CD4-positive, alpha-beta T cell treated with Interleukin-4 for 4 hours (primary cell): ENCODE measurements at places on chromosomes 3 and 15.

GRCh38 chr3:179286331-179286730 is 35.4 kb upstream of the KCNMB3 start:
- no peak for DNase-seq

- DNase-seq: no peak
Measured at GRCh38 chr15:84889991-84890669, 5.7 kb downstream of the SLC28A1 start.

- no peak for DNase-seq
Measured at GRCh38 chr3:19248143-19248542, 99.8 kb downstream of the KCNH8 start.

DNA sequence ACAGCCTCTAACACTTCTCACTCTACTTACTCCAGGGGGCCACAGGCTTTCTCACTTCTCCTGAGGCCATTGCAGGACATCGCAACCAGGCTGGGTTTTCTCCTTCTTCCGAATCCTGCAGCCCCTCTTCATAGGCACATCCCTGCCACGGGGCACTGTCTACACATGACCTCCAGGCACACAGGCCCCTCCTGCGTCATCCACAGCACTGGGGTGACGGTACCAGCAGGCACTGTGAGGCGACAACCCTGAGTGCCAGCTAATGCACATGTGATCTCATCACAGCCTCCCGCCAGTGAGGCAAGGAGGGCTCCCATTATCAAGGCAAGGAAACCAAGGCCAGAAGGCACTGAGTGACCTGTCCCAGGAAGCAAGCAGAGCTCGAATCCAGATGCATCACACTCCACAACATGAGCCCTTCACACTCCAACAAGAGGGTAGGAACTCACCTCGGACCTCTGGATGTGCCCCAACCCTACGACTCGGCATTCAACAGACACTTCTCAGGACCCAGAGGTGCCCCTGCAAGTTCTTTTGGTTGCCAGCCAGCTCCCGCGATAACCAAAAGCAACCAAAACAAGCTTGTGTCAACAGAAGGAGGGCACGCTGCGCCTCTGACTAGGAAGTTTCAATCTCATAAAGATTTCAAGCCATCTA is 16.7 kb downstream of the FAM174B start:
- no peak for DNase-seq

GRCh38 chr15:58701376-58701775 is 48.1 kb downstream of the ADAM10 start:
- DNase-seq: no peak

DNA sequence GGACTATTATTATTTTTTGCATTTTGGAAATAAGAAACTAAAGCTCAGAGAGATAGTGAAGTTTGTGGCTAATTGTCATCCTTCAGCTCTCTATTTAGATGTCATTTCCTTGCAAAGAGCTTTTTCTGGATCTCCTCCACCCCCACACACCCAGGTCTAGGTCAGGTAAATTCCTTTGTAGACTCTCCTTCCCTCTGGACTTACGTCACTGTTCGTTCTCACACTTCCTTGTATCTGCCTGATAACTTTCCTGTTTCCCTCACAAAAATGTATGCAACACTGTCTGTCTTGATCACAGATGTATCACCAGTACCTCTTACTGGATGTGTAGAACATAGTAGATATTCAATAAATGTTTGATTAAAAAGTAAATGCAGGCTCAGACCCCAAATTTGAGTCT is 6.1 kb upstream of the MB21D2 start:
- no peak for DNase-seq

- peak; percentile 71 for DNase-seq
Measured at GRCh38 chr3:151282921-151283320, 4.6 kb upstream of the P2RY14 start.

DNA sequence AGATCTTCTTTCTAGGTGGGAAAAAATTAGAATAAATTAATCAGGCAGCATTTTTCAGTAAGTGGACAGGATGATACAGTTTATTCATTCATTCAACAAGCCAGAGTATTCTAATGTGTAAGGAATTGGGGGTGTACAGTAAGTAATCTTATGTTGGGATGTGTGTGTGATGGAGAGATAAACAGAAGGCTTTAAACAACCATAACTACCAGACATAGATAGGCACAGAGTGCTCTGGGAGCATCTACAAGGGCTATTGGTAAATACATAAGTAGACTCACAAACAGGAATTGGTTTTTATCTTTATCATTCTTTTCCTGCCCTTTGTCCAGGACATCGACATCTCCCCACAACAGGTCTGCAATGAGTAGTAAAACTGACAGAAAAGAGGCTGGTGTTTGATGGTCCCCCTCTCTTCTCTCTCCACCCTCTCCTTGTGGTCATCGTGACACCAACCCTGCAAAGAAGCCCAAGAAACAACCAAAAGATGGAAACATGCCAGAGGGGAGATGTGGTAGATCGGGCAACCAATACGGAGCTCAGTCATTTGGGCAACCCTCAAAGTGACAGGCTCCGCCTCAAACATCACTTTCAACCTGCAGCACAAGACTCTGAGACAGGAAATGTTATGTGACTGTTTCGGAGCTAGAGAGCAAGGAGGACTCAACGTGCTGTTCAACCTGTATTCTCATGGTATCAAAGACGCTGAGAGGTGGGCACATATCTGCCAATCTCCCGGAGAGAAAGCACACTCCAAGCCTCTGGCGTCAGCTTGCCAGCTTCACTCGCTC is 28.7 kb upstream of the B3GNT5 start:
- DNase-seq: no peak

DNA sequence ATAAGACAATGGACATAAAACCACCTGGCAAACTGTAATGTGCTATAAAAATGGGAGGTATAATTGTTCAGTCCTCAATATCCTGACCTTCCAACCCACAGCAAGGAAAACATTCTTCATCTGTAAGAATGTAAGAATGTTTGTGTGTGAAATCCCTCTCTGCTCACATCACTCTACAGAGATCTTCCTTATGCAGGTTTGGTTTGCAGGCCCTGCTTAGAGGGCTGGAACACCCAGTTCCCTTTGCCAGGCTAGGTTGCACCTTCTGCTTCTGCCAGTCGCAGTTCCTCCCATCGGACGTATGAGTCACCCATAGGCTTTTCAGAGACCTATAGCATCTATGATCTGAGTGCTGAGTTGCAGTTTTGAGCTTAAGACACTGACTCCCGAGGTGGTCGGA is 24.1 kb upstream of the MINAR1 start:
- no peak for DNase-seq

DNA sequence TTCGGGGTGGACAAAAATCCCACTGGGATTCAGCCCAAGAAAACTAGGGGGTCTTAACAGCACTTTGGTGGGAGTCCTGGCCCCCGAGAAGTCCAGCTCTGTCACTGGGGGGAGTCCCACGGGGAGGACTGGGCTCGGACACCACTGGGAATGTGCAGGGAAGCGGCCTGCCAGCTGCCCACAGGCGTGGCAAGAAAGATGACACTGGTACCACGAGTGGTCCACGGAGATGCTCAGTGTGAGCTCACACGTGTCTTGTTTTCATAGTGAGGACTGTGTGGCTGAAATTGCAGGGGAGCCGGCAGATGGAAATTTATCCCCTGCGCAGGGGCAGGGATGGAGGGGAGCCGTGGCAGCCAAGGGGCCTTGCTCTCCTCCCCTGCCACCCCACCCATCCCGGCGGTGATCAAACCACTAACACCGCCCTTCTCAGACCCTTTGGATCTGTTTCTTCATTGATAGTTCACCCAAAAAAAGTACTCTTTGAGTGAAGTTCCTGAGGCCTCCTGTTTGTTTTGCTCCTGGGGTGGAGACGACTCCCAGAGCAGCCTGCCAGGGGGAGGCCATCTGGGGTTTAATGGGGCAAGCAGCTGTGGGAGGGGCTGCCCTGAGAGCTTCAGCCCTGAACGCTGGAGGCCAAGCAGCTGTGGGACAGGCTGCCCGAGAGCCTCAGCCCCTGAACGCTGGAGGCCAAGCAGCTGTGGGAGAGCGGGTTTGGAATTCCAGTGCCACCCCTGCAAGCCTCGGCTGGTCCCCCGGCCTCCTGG is 130.9 kb downstream of the LRRK1 start:
- DNase-seq: no peak

- no peak for DNase-seq
Measured at GRCh38 chr15:36856339-36856973, 243.9 kb downstream of the MEIS2 start.

- no peak for DNase-seq
Measured at GRCh38 chr3:39103324-39103693, 4.1 kb downstream of the GORASP1 start.

GRCh38 chr3:71585887-71586809 is 2.6 kb upstream of the FOXP1 start:
- DNase-seq: peak; percentile 55

DNA sequence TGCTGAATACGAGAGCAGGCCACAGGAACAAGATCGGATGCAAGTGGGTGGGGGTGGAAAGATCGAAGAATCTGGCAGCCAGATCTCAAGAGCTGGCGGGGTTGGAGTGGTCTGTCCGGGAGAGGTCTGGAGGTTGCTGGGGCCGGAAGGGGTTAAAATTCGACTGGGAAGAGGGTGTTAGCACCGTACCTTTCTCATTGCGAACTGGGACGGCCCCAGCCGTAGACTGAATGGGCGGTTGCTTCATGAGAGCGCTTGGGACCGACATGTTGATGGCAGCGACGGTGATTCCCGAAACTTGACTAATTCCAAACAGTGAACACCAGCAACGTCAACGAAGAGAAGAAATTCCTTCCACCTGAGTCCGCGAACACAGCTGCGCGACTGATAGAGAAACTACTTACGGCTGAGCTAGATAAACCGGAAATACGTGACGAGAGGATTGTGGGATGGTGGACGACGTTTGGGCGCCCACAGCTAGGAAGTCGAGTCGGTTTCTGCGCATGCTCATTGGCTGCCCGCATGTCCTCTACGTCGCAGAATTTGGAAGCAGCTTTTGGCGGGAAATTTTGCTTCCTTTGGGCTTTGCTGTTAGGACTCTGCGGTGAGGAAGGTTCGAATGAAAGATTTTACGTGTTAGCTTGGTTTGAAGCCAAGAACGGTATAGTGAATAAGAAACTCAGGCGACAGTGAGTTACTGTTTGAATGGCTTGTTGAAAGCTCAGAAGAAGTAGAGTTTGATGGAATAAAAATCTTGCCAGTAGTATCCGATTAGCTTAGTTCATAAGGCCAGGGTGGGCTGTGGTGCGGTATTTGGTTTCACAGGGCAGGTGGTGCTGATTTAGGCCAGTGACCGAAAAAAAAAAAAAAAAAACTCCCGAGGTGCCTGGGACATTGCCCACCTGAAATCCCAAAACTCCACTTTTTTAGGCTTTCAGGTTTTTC is at the start of gene MFAP1:
TSS of gene MFAP1 (minus strand) at position 389 of the 945 bp plus-strand sequence. CDS start at position 268, 121 bp downstream.
- peak; percentile 94 for DNase-seq

DNA sequence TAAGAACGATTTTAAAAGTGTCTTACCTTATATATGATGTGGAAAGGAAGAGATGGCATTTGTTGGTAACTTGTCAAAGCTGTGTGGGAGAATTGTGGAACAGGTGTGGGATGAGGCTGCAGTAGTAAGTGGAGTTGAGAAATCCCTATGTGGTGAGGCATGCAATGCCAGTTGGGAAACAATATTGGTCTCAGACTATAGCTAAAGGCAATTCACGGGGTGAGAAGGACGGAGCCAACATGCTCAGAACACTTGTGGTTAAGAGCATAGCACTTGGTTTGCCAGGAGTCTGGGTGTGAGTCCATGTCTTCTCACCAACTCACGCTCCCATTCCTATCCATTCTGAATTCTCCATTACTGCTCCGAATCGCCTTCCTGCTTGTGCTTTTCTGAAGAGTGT is 615.6 kb upstream of the ADAMTS9 start:
- no peak for DNase-seq

DNA sequence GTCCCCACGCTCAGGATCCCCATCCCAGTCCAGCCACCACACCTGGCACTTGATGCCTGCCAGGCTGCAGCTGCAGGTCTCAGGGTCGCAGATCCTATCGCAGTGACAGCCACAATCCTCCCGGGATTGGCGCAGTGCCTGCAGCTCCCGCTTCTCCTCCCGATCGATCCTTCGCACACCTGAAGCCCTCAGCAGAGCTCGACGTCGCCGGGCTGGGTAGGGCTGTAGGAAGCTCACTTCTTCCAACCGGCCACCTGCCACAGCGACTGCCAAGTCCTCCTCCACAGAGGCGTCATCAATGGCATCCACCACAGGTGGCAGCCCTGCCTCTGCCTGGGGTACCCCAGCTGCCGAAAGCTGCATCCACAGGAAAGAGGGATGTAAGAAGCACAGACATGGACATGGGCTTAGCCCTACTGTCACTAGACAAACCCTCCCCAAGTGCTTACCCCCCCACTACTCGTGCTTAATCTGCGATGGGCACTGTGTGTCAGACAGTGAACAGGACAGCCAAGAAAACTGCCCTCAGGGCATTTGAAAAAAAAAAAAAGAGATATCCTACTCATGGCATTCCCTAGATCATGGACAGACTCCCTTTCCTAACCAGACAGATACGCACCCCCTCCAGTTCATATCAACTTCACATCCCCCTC is 9.2 kb downstream of the CSRNP1 start:
- no peak for DNase-seq

- DNase-seq: no peak
Measured at GRCh38 chr3:146067048-146067447, 93.9 kb downstream of the PLOD2 start.
